Fibroblast of skin of right biceps (primary cell): ENCODE measurements at places on chromosomes 6 and 20.
A peak's percentile ranks its signal among the peaks of the same experiment; 100 is the strongest.

DNA sequence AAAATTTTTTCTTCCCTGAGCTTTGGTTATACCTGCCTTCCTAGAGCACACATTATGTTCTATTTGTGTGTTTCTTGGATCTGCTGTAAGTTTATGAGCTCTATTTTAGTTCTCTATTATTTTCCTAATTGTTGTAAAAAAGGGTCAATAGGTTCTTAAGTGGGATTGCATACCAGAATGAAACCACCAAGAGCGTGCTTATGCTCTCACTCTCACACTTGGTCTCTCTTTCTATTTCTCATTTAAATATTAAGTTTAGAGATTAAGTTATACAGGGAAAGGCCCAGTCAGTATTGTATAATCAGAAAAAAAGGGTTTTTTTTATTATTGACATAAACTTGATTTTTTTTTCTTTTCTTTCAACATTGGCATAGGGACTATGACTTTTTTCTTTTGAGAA lies 96.8 kb downstream of the RIMS1 start:
- DNase-seq: no peak

DNA sequence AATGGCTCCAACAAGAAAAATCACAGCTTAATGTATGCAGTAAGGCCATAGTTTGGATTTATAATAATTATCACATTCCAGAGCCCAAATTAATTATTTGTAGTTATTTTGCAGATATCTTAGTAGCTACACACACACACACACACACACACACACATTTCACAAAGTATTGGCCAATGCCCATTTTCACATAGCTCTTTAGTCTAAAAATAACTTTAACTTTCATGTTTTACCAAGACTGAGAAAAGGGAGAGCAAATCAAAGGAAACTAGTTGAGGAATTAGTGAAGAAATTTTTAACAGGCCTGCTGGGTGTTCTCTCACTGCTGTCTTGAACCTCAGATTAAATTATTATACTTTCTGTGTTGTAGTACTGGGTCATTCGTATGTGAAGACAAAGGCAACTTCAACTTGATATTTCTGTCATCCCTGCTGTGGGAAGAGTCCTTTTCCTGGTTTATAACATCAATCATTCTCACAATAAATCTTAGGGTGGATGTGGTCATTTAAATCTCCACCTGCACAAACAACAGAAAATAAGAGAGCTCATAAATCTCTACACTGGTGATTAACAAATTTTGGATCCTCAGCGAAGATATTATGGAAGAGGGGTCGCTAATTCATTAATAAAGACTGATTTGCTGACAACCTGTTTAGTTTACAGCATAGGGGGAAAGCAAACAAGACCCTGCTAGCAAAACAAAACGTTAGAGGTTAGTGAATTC lies 1.6 kb upstream of the TCF21 start:
- DNase-seq: no peak

GRCh38 chr6:16205377-16206144 lies 32.8 kb upstream of the GMPR start:
- DNase-seq: peak; percentile 93

GRCh38 chr6:158653577-158654354 lies 3.9 kb downstream of the SYTL3 start:
- peak; percentile 80 for DNase-seq

DNA sequence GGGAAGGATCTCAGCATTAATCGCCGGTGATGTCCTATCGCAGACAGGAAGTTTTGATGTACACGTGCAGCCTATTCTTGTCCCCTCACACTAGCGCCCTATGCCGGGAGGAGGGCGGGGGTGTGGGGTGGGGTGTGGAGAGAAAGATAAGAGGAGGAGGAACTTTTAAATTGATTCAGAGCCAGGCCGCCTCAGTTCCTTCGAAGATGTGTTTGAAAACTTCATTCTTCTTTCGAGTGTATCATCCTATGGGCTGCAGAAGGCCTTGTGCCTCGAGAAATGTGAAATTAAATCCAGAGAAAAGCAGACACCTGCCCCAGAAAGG lies 2.5 kb upstream of the POU3F2 start:
- no peak for DNase-seq

- peak; percentile 82 for DNase-seq
Observed at GRCh38 chr6:136037876-136038460, 186.5 kb downstream of the PDE7B start.

DNA sequence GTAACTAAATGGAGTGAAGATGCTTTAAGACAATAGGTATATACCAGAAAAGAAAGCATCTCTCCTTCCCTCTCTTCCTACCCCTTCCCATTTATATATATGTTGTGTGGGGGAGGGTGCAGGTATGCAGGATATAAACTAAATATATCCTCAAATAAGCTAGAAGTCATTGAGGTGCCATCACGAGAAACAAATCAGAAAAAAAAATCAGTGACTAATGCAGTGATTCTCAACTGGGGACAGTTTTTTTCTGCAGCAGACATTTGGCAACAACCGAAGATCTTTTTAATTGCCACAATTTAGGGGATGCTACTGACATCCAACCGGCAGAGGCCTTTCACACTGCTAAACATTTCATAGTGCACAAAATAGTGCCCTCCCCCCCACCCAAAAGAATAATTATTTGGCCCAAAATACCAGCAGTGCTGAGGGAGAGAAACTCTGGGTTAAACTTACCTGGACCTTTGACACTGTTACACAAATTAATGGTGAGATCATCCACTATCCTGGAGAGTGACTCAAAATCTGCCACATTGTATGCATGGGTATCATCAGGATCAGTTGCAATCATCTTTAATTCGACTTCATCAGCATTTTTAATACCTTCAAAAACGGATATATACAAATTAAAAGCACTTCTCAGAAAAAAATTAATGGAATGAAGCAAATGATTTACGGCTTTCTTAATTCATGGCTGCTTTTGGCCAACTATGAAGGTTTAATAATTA lies 55.0 kb downstream of the COL12A1 start:
- DNase-seq: no peak

DNA sequence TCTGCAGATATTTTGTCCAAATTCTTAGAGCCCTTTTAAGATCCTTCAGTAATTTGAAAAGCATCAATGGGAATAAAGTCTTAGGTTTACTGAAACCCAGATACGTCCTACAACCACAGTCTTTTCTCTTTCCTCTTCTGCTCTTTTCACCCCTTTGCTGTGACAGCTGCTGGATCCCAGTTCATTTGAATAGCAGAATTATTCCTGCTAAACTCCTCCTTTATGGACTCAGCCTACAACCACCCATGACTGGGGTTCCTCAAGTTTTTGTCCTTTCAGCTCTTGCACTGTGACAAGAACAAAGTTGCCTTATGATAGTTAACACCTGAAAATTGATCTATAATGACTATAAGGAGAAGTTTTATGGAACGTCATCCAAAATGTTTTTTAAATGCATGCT lies 237.5 kb downstream of the EYA4 start:
- no peak for DNase-seq

GRCh38 chr6:29201966-29202365 lies 31.3 kb downstream of the OR2J2 start:
- no peak for DNase-seq

DNA sequence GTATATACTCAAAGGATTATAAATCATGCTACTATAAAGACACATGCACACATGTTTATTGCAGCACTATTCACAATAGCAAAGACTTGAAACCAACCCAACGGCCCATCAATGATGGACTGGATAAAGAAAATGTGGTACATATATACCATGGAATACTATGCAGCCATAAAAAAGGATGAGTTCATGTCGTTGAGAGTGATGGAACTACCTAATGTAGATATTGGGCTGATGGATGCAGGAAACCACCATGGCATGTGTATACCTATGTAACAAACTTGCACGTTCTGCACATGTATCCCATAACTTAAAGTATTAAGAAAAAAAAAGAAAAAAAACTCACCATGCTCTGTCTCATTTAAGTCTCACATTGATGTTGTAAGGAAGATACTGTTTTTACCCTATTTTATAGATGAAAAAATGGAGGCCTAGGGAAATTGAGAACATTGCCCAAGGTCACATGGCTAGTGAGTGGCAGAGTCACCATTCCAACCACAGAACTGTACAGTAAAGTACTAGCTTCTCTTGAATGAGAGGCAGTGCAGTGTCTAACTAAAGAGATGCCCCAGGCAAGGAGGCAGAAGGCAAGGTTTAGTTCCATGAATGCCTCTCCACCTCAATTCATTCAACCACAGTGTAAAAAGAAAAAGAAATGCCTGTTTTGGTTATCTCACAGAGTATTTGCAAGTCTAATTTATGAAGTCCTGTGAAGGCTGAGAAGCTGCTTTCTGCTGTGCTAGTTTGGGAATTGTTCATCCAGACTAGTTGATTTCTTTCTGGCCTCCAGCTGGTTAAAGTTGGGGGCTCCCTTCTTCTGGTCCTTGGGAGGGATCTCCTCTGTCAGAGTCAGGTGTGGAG lies 68.2 kb downstream of the FIG4 start:
- no peak for DNase-seq

- peak; percentile 97 for DNase-seq
Observed at GRCh38 chr20:1830240-1830639, 65.0 kb upstream of the SIRPA start.

GRCh38 chr6:9484686-9485085 lies 930.2 kb downstream of the TFAP2A start:
- DNase-seq: no peak
